ENCODE measurements at places on chromosomes 13 and 19. TPM values are rescaled to one million over a fixed set of nuclear protein-coding genes. Genes with fewer than 3 reads are reported as not detected.

Gene PEG3
- total RNA-seq: not detected

Gene KCNJ14
- total RNA-seq: 0.96 TPM

Gene PRODH2
- total RNA-seq: not detected

Gene PSG7
- not detected for total RNA-seq

Gene PRSS57
- not detected for total RNA-seq

Gene ADM5
- total RNA-seq: 0.99 TPM

Gene ZNF709
- total RNA-seq: 3.2 TPM

Gene FLT1
- total RNA-seq: not detected

Gene ZNF433
- 10.5 TPM for total RNA-seq

Gene IRS2
- 5.7 TPM for total RNA-seq

Gene CBY2
- total RNA-seq: not detected

Gene ZNF585A
- total RNA-seq: 8.5 TPM

Gene TMEM38A
- 128 TPM for total RNA-seq

Gene FCER2
- total RNA-seq: not detected

Gene PSMC4
- total RNA-seq: 165 TPM

Gene CEACAM16
- 5.0 TPM for total RNA-seq

Gene ZNF763
- 0.59 TPM for total RNA-seq

Gene ZNF610
- total RNA-seq: 4.4 TPM

Gene CEACAM6
- total RNA-seq: not detected

Gene AMER2
- not detected for total RNA-seq

Gene VSIG10L
- 1.8 TPM for total RNA-seq

Gene SPACA6
- 8.0 TPM for total RNA-seq

Gene MYH14
- total RNA-seq: not detected

All from myocyte (in vitro differentiated cells).